ENCODE measurements at places on chromosomes 5 and 9.

DNA sequence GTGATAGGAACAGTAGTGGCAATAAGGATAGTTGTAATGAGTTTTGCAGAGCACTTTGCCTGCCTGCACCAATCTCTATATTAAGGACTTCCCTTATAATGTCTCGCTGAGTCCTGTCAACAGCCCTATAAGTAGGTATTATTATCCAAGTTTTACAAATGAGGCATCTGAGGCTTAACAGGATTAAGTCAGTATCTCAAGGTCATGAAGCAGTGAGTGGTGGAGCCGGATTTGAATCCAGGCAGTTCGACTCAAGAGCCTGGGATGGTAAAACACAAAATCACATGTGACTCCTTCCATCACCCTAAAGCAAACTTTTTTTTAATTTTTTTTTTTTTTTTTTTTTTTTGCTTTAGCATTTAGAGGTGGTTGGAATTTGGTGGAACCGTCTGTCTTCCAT, 59.0 kb upstream of the RARS1 start:
- no peak for DNase-seq

GRCh38 chr5:105145152-105145551, 1582.6 kb upstream of the NUDT12 start:
- DNase-seq = no peak

GRCh38 chr5:33291216-33292000, 149.4 kb upstream of the TARS1 start:
- DNase-seq = no peak

- DNase-seq = no peak
Observed at GRCh38 chr9:133246991-133247390, 28.0 kb downstream of the ABO start.

DNA sequence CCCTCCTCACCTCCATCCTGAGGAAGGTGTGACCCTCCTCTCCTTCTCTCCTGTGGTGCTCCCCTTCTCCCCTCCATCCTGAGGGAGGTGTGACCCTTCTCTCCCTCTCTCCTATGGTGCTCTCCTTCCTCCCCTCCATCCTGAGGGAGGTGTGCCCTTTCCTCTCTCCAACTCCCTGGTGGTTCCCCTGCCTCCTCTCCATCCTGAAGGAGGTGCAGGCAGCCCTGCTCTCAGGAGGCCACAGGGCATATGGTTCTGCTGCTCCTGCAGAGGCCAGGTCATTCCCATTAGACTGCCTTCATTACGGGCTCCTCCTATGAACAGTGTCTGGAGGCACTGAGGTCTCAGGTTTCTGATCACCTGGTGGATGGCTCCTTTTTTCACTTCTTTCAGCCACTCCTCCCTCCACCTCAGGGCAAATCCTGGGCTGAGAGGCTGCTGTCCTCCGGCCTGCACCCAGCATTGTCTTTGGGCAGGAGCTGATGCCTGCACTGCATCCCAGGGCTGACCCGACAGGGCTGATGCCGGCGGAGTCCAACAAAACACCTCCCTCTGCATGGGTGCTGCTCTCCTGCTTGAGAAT, 197.1 kb downstream of the MED10 start:
- no peak for DNase-seq

DNA sequence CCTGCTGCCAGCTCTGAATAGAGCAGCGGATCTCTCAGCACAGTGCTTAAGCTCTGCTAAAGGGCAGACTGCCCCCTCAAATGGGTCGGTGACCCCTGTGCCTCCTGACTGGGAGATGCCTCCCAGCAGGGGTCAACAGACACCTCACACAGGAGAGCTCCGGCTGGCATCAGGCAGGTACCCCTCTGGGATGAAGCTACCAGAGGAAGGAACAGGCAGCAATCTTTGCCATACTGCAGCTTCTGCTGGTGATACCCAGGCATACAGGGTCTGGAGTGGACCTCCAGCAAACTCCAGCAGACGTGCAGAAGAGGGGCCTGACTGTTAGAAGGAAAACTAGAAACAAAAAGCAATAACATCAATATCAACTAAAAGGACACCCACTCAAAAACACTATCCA, 131.6 kb downstream of the TMEM232 start:
- DNase-seq = no peak

DNA sequence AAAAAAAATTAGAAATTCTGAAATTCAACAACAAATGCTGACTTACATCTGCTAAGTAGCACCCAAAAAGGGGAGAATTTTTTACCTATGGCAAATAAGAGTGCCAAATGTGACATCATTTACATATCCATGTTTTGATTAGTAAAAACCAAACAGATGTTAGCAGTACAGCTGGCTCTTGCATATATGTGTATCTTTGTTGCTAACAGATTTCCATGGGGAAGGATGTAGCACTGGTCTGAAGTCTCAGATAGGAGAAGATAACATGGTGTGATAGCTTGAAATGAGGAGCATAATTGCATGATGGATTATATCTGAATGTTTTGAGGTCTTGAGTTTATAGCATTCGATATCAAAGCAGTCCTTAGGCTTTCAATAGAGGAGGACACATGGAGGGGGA, 17.5 kb downstream of the PIK3R1 start:
- DNase-seq = no peak

DNA sequence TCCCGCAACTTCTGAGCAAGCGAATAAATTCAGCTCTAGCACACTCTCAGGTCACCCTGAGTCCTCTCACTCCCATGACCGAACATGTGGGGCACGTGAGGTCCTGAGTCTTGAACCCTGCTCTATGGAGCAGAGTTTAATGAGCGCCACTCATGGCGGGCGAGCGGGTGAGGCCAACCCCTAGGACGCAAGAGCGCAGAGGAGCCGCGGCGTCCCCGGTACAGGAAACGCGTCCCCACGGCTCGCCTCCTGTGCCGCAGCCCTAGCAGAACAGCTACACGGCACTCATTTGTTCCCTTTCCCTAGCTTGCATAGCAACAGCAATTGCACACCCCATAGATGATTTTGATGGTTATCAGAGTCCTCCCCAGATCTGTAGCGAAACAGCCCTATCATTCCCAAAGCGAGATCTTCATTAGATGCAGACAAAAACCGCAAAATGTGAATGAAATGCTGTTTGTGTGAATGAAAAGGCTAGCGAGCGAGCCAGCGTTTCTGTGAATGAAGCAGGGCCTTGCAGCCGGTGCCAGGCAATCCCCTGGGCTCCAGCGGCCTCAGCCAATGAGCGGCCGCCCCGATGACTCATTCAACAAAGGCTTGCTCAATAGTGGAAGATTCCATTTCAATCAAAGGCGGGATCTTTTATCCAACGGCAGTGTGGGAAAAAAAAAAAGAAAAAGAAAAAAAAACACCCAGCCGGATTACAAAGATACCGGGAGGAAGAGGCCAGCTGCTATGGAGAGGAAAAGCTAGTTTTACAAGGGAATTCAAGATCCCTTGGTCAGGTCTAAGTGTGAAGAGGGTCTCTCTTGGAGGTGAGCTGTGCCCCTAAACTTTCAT, 1.5 kb upstream of the SHC3 start:
- peak; percentile 89 for DNase-seq

DNA sequence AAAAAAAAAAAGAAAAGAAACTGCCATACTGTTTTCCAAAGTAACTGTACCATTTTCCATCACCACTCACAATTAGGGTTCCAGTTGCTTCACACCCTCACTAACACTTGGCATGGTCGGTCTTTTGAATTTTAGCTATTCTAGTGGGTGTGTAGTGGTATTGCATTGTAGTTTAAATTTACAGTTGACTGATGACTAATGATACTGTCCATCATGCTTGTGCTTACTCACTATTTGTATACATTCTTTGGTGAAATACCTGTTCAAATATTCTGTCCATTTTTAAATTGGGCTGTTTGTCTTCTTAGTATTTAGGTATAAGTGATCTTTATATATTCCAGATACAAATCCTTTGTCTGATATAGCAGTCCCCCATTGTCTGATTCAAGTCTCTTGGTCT, 36.2 kb upstream of the ZNF169 start:
- no peak for DNase-seq

DNA sequence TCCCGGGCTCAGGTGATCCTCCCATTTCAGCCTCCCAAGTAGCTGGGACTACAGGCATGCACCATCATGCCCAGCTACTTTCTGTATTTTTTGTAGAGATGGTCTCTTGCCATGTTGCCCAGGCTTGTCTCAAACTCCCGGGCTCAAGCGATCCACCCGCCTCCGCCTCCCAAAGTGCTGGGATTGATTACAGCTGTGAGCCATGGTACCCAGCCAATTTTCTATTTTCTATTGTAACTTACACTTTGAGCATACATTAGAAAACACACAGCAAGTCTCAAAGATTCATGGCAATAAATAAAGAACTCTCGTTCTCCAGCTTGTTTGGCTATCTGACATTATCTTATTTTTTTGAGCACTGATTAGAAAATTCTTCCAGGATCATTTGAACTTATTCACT, 228.7 kb downstream of the ADAMTS6 start:
- DNase-seq = no peak

- no peak for DNase-seq
Observed at GRCh38 chr5:99030906-99031440, 102.2 kb upstream of the CHD1 start.

DNA sequence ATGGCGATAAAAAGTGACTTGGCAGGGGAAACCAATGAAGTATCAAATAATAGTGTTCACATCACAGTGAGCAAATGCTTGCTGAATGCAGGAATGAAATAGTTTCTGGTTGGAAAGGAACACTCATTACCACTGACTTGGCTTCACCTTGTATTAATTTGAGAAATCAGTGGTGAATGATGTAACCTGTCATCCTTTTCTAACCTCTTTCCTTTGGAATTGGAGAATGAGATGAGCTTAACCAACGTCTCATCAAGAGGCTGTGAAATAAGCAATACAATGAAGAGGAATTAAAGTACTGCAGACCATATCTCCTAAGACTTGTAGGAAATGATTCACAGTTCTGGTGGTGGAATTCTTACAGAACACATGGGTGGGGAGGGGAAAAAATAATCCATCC, 192.2 kb downstream of the DMAC1 start:
- no peak for DNase-seq

- DNase-seq = no peak
Observed at GRCh38 chr5:62572918-62573514, 5.6 kb upstream of the LRRC70 start.
